ENCODE measurements at places on chromosomes 13 and 19. TPM values are rescaled to one million over a fixed set of nuclear protein-coding genes. Genes with fewer than 3 reads are reported as not detected.

The IL27RA gene
- 14.1 TPM for total RNA-seq

The CEACAM4 gene
- total RNA-seq, result 4.7 TPM

The ZNF101 gene
- total RNA-seq, result 21.2 TPM

The KMT5C gene
- 13.0 TPM for total RNA-seq

The CARD8 gene
- total RNA-seq, result 53.1 TPM

The GYS1 gene
- 41.5 TPM for total RNA-seq

- no peaks in the 10 kb centered on the region for H3K36me3 ChIP-seq
- no peaks in the 10 kb centered on the region for H3K27me3 ChIP-seq
- peaks cover 5% of the 10 kb centered on the region for H3K4me1 ChIP-seq
- DNase-seq, result no peak
- no peak overlapping the region for H3K27ac ChIP-seq
- H3K4me3 ChIP-seq, result no peak overlapping the region
Observed at GRCh38 chr13:32663660-32664059, 77.4 kb downstream of the PDS5B start.

GRCh38 chr13:60258349-60258748, 94.6 kb upstream of the DIAPH3 start:
- DNase-seq, result no peak
- no peaks in the 10 kb centered on the region for H3K4me1 ChIP-seq
- H3K36me3 ChIP-seq, result no peaks in the 10 kb centered on the region
- no peak overlapping the region for H3K4me3 ChIP-seq
- H3K27me3 ChIP-seq, result no peaks in the 10 kb centered on the region

GRCh38 chr19:43560687-43561086, 14.6 kb downstream of the XRCC1 start:
- H3K4me3 ChIP-seq, result no peak overlapping the region
- H3K4me1 ChIP-seq, result peaks cover 4% of the 10 kb centered on the region
- DNase-seq, result no peak
- H3K27me3 ChIP-seq, result no peaks in the 10 kb centered on the region
- H3K36me3 ChIP-seq, result peaks cover 17% of the 10 kb centered on the region

- no peak overlapping the region for H3K27ac ChIP-seq
- peak; percentile 17 for DNase-seq
- no peaks in the 10 kb centered on the region for H3K27me3 ChIP-seq
- no peak overlapping the region for H3K4me3 ChIP-seq
- peaks cover 35% of the 10 kb centered on the region for H3K4me1 ChIP-seq
Observed at GRCh38 chr19:55253842-55254624, 4.8 kb downstream of the PPP6R1 start.

- DNase-seq, result no peak
- H3K4me3 ChIP-seq, result no peak overlapping the region
- H3K36me3 ChIP-seq, result no peaks in the 10 kb centered on the region
- H3K27me3 ChIP-seq, result no peaks in the 10 kb centered on the region
- H3K4me1 ChIP-seq, result no peaks in the 10 kb centered on the region
Observed at GRCh38 chr13:19089315-19089714, 92.3 kb downstream of the TUBA3C start.

DNA sequence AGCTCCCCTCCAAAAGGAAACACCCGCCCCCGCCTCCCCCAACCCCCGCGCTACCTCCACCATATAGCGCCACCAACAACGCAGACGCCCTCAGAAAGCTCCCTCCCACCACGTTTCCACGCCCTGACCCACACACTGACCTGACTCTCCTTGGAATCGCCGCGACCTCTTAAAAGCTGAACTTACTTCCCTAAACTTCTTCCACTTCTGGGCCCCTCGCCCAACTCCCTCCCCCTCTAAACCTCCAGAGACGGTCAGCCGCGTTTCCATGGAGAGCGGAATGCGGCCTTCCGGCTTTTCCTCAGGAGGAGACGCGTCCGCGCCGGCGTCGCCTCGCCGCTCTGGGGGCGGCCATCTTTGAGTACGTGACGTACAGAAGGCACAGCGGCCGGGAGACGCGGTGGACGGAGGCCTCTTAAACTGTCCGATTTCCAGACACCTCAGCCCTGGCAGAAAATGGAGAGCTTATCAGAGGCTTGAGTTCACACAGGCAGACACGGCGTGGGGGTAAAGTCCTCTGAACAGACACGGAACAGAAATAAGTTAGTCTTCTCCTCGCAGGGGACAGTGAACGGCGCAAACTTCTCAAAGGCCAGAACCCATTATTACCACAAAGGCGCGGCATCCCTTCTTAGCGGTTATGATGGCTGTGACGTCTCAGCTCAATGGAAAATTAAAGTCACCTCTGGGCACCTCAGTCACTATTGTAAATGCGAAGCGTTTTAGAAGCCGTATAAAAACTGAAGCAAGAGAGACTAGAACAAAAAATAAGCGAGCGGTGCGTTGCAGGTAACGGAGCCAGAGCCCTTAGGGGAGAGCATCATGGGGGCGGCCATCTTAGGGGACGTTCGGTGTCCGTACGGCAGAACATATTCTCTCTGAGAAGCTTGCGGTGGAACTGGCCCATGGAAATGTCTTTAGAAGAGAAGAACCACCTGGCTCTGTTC, at the start of gene ZNF432:
Gene ZNF432, minus strand, starts transcription at position 284 of the 947 bp plus-strand sequence. CDS start 1,970 bp downstream, outside the sequence.
- no peaks in the 10 kb centered on the region for H3K4me1 ChIP-seq
- peak within 1 kb of the TSS; percentile 93 for H3K27ac ChIP-seq
- H3K4me3 ChIP-seq, result peak within 1 kb of the TSS; percentile 97
- H3K27me3 ChIP-seq, result no peaks in the 10 kb centered on the region
- DNase-seq, result peak; percentile 99
